Hematopoietic multipotent progenitor cell treated with erythropoietin and hydrocortisone succinate and interleukin-3 and kit ligand, for 17 days (in vitro differentiated cells): ENCODE measurements at places on chromosomes 11 and 22.

GRCh38 chr11:2888266-2888968, 2.8 kb upstream of the CDKN1C start:
- peak; percentile 84 for DNase-seq

- no peak for DNase-seq
Observed at GRCh38 chr11:126824035-126824607, 176.4 kb downstream of the KIRREL3 start.

- DNase-seq = no peak
Observed at GRCh38 chr11:120909676-120910416, 114.1 kb upstream of the TBCEL start.

- DNase-seq = no peak
Observed at GRCh38 chr11:67020949-67021348, 2.0 kb upstream of the SYT12 start.

DNA sequence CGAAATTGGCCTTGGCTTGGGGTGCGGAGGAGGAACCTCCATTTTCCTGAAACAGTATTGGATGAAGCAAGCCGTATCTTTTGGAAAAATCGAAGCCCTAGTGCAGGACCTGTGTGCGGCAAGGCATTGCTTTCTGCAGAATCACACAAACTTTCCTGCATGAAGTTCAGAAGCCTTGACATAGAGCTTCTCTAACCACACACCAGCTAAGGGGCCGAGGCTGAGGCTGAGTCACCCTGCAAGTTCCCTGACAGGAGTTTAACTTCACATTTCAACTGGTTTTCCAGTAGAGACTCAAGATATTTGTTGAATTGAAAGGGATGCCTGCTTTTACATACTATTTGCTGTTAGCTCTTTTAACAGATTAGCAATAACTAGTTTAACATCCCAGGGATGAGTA, 67.8 kb downstream of the TCF20 start:
- DNase-seq = no peak

DNA sequence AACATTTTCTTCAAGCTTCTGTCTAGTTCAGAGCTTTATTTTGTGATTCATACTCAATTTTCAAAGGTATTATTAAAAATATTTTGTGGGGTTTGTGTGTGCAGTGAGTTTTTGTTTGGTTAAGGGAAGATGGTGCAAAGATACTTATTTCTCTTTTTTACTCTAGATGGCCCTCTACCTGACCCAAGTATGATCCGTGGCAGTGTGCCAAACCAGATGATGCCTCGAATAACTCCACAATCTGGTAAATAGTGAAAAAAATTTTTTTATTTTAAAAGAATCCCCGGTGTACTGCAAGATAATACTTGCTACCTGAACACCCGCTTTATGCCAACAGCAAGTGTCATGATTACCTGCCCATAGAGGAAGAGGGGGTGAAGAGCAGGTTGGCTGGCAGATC, 54.2 kb downstream of the EP300 start:
- DNase-seq = peak; percentile 60
